ENCODE measurements at places on chromosomes 12 and 14.
A peak's percentile ranks its signal among the peaks of the same experiment; 100 is the strongest.

DNA sequence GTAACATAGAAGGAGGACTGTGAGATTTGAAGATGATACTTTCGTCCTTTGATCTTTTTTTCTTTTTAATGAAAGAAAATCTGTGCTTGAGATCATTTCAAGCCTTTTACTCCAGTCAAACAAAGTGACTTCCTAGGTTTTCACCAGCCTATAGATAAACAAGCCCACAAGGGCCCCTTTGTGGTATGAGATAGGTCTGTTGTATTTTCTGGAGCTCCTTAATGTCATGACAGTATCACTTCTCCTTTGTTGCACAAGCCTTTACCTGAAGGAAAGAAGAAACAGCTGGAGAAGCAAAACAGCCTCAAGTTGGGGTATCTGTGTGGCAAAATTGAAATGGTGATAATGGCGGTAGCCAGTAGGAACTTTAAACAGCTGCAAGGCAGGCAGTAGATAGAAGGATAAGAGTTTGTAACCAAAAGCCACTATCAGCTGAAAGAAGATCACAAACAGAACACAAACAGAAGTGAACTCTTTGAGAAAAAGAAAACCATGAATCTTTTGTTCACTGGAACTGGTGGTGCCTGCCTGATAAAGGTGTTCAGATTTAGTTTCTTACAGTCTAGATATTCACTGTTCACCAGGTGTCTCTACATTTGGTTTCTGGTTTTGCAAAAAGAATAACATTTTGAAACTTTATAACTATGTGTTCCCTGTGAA, 96.8 kb downstream of the LGR5 start:
- no peak for DNase-seq

- DNase-seq, result no peak
Observed at GRCh38 chr12:3311491-3312103, 179.4 kb upstream of the PRMT8 start.

GRCh38 chr14:78010688-78011087, 159.5 kb upstream of the NRXN3 start:
- peak; percentile 25 for DNase-seq

- DNase-seq, result no peak
Observed at GRCh38 chr12:105567061-105567460, 236.6 kb downstream of the C12orf75 start.
